ENCODE measurements at places on chromosomes 6 and 20. TPM values are rescaled to one million over a fixed set of nuclear protein-coding genes. Genes with fewer than 3 reads are reported as not detected.

NMBR gene
- total RNA-seq: not detected

RPP21 gene
- 22.8 TPM for total RNA-seq

PHF1 gene
- total RNA-seq: 42.5 TPM

ZSCAN26 gene
- total RNA-seq: 5.9 TPM

KIAA1755 gene
- total RNA-seq: 5.6 TPM

TMC2 gene
- 0.22 TPM for total RNA-seq
